Thoracic aorta (tissue), 2 donors: ENCODE measurements at places on chromosomes 3 and 15. TPM values are rescaled to one million over a fixed set of nuclear protein-coding genes. Genes with fewer than 3 reads are reported as not detected.

- no peak for DNase-seq
Measured at GRCh38 chr15:98151096-98151495, 190.6 kb downstream of the ARRDC4 start.

GRCh38 chr15:39530480-39531342 is 50.2 kb upstream of the THBS1 start:
- DNase-seq = no peak

GRCh38 chr3:33062866-33063265 is 34.1 kb downstream of the GLB1 start:
- no peak for DNase-seq

The SPTSSB gene
- total RNA-seq = not detected

- DNase-seq = no peak
Measured at GRCh38 chr3:136734382-136735070, 17.7 kb downstream of the STAG1 start.

GRCh38 chr3:17645074-17645698 is 97.2 kb downstream of the TBC1D5 start:
- no peak for DNase-seq

The SLC6A1 gene
- 4.6 TPM for total RNA-seq

DNA sequence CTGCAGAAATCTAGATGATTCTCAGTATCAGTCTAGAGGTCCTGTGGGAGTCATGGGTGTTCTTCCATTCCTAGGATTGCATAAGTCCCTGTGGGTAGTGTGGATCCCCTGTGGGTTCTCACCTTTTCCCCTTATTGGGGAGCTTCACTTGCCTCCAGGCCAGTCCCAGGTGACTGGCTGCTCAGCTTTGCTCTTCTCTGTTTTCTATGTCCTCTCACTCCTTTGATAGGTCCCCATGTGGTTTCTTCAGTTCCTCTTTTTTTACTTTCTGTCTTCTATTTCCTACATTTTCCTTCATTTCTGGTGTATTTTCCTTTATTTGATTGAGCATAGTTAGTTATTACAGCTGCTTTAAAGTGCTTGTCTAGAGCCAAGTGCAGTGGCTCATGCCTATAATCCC is 10.9 kb downstream of the TEX55 start:
- DNase-seq = no peak
